CD14-positive monocyte (primary cell): ENCODE measurements at places on chromosomes 1 and 21. TPM values are rescaled to one million over a fixed set of nuclear protein-coding genes. Genes with fewer than 3 reads are reported as not detected.

IL20 gene
- not detected for polyA plus RNA-seq

EXTL1 gene
- polyA plus RNA-seq, result not detected in 2 replicates

TRMT1L gene
- 5.0 TPM for polyA plus RNA-seq

ENO1 gene
- 1,458 TPM for polyA plus RNA-seq

RHCE gene
- polyA plus RNA-seq, result 0.47 TPM

GBP7 gene
- not detected for polyA plus RNA-seq

MTMR11 gene
- polyA plus RNA-seq, result 54.6 TPM

OPTC gene
- polyA plus RNA-seq, result not detected

FNBP1L gene
- polyA plus RNA-seq, result 0.32 TPM

TGFBR3 gene
- 0.20 TPM for polyA plus RNA-seq

SPATA1 gene
- polyA plus RNA-seq, result 0.43 TPM

RYR2 gene
- not detected for polyA plus RNA-seq

LCE2A gene
- not detected for polyA plus RNA-seq

ZMYND12 gene
- 1.2 TPM for polyA plus RNA-seq

FNDC10 gene
- 0.46 TPM for polyA plus RNA-seq

EPRS1 gene
- 27.6 TPM for polyA plus RNA-seq

ZBTB8B gene
- not detected for polyA plus RNA-seq

HOOK1 gene
- polyA plus RNA-seq, result not detected in 2 replicates

PODN gene
- polyA plus RNA-seq, result not detected in 2 replicates

CELA2B gene
- polyA plus RNA-seq, result not detected

USH2A gene
- not detected for polyA plus RNA-seq

CLCNKB gene
- polyA plus RNA-seq, result not detected

MAST2 gene
- polyA plus RNA-seq, result 7.2 and 9.1 TPM in 2 replicates

TNFRSF1B gene
- polyA plus RNA-seq, result 436 TPM

VHLL gene
- not detected for polyA plus RNA-seq

TSPAN1 gene
- not detected for polyA plus RNA-seq

CCDC30 gene
- polyA plus RNA-seq, result 1.2 TPM

TRIM67 gene
- polyA plus RNA-seq, result not detected in 2 replicates

FLAD1 gene
- 31.5 TPM for polyA plus RNA-seq

ATF3 gene
- 105 and 227 TPM in 2 replicates for polyA plus RNA-seq

PLD5 gene
- not detected for polyA plus RNA-seq

B3GALT2 gene
- 0.26 TPM for polyA plus RNA-seq

LYSMD1 gene
- polyA plus RNA-seq, result 0.16 TPM in 1 of 2 replicates, not detected in the other

ZMYM1 gene
- polyA plus RNA-seq, result 6.1 TPM

PRR9 gene
- not detected in 2 replicates for polyA plus RNA-seq

MFSD2A gene
- polyA plus RNA-seq, result 7.9 TPM

TXNDC12 gene
- polyA plus RNA-seq, result 121 TPM

TMPRSS15 gene
- not detected in 2 replicates for polyA plus RNA-seq

SPATA6 gene
- 3.6 and 7.8 TPM in 2 replicates for polyA plus RNA-seq

SYCP1 gene
- not detected in 2 replicates for polyA plus RNA-seq

PGLYRP3 gene
- not detected for polyA plus RNA-seq

STYXL2 gene
- not detected for polyA plus RNA-seq

LMX1A gene
- polyA plus RNA-seq, result not detected

S100A7 gene
- not detected for polyA plus RNA-seq

CD84 gene
- 15.3 and 31.8 TPM in 2 replicates for polyA plus RNA-seq

CYYR1 gene
- polyA plus RNA-seq, result 0.30 TPM
